Fibroblast of skin of abdomen (primary cell): ENCODE measurements at places on chromosomes 5 and 9.
A peak's percentile ranks its signal among the peaks of the same experiment; 100 is the strongest.

DNA sequence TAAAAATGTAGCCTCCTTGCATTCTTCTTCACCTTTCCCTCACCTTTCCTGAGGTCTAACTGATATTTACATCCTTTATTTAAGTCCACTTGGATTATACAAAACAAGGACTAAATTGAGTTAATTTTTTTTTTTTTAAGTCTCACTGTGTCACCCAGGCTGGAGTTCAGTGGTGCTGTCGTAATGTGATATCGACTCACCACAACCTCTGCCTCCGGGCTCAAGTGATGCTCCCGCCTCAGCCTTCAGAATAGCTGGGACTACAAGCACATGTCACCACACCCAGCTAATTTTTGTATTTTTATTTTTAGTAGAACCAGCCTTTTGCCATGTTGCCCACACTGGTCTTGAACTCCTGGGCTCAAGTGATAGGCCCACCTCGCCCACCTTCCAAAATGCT lies 195.3 kb downstream of the BNC2 start:
- no peak for DNase-seq

GRCh38 chr9:86639899-86640379 lies 285.7 kb upstream of the TUT7 start:
- DNase-seq, result no peak

DNA sequence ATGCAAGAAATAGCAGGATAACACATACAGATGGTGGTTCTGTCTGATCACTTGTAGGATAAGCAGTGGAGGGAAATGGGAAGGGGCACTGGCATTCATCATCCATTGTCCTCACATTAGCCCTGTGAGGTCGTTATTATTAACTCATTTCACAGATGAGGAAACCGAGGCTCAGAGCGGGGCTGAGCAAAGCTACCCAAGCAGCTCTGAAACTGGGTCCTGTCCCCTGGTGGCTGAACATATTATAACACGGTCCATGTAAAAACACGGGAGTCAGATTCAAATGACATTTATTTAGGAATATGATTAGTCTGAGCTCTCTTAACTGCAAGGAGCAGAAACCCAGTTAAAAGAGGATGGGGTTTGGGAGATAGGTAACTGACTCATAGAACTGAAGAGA lies 43.1 kb downstream of the HRH2 start:
- DNase-seq, result no peak

- no peak for DNase-seq
Observed at GRCh38 chr5:93899026-93899600, 157.7 kb upstream of the POU5F2 start.

DNA sequence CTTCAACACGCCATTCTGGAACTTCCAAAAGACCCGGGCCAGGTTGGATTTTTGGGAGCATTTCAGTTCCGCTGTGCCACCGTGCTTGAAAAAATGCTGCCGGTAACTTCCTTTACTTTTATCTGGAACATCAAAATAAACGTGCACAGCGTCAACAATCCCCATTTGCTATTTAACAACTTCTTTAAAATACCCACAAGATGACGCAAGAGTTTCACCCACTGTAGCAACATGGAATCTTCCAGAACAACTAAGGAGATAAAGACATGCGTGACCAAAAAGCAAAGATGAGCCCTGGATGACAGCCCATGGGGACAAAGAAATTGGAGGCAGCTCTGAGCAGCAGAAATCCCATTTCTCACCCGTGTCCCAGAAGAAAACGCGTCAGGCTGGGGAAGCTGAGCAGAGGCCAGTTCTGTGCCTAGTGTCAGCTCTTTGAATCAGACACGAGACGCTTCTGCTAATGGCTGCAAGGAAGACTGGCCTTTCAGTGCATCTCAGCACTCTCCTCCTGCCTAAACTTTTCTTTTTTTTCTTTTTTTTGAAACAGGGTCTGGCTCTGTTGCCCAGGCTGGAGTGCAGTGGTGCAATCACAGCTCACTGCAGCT lies 61.3 kb downstream of the SECISBP2 start:
- no peak for DNase-seq

GRCh38 chr5:137487600-137487999 lies 11.5 kb downstream of the SPOCK1 start:
- peak; percentile 96 for DNase-seq

DNA sequence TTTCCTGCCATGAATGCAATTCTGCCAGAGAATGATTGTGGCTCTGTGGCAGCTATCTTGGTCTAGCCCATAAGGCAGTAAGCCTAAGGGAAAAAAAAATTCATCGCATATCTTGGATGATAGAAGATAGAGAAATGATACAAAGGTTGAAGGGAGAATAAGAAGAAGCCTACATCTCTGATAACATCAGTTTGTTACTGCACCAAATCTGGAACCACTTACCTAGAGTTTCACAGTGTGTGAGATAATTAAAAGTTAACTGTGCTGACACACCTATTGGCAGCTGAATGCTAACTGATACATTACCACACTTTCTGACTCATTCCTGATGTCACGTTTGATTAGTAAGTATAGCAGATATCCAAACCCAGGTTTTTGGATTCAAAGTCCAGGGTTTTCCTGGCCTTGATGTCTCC lies 91.6 kb upstream of the TAF11L2 start:
- DNase-seq, result peak; percentile 59

DNA sequence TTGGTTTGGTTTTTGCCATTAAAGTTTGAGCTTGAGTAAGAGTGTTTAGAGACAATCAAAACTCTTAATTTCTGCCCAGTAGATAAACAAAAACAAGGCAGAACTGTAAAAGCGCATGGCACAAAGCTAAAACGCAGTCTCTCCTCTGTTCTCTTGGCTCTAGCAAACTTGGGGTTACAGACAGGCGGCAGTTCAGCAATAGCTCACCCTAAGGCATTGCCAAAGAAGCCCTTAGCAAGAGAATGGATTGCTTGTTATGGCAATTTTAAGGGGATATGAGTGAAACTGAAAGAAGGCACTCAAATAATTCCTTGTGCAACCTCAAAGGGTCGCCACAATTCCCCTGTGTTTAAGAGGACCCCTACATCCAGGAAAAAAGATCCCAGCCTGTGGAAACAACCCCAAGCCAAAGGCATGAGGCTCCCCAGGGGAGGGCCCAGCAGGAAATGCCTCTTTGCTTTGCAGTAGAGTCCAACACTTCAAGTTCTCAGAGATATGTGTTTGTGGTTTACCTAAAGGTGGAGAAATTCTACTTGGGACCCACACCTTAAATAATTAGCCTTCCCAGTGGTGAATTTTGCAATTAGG lies 317.0 kb upstream of the MPDZ start:
- DNase-seq, result no peak

- no peak for DNase-seq
Observed at GRCh38 chr5:60585618-60586017, 114.3 kb downstream of the DEPDC1B start.

DNA sequence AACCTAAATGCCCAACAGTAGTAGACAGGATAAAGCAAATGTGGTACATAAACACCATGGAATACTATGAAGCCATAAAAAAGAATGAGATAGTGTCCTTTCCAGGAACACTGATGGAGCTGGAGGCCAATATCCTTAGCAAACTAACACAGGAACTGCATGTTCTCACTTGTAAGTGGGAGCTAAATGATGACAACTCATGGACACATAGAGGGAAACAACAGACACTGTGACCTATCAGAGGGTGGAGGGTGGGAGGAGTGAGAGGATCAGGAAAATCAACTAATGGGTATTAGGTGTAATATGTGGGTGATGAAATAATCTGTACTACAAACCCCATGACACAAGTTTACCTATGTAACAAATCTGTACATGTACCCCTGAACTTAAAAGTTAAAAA lies 505.7 kb downstream of the RAB3C start:
- no peak for DNase-seq

DNA sequence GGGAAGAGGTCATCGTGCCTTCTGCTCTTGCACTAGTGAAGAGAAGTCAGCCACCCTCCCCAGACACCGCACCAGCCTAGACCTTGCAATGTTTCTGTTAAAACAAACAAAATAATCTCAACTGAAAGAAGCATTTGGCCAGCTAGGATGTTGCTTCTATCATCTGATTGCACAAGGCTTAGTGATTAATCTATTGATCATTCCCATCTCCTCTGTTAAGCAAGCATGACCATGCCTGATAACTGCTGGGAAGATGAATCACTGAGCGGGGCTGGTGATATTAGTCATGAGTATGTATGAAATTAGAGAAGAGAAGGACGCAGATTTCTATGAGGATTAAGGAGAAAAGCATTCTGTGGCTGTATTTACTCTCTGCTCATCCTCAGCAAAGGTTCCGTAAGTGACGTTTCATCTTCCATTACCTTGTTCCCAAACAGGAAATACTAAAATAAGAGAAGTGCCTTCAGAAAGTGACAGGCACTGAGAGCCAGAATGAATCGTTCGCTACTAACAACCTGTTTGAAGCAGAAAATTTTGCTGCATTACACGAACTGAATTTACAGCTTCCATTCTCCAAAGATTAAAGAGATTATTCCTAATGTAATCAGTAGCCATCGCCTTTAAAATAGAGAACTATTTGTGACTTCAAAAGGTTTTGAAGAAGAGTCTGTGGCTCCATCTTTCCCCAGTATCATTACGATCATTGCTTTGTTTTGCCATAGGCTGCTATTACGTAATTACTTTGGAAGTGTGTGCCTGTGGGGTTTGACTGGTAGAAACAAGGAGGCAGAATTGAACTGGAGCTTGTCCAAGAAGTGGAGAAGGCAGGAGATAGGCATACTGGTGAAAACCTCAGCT lies 219.1 kb downstream of the MED10 start:
- peak; percentile 93 for DNase-seq

- DNase-seq, result peak; percentile 15
Observed at GRCh38 chr5:97778451-97778850, 595.4 kb upstream of the RIOK2 start.

GRCh38 chr5:9544502-9545135 lies 1.3 kb downstream of the SEMA5A start:
- DNase-seq, result peak; percentile 75

- DNase-seq, result no peak
Observed at GRCh38 chr5:179130101-179130681, 70.0 kb downstream of the ZNF354C start.

- DNase-seq, result peak; percentile 50
Observed at GRCh38 chr5:55344392-55344992, 36.7 kb downstream of the MTREX start.

DNA sequence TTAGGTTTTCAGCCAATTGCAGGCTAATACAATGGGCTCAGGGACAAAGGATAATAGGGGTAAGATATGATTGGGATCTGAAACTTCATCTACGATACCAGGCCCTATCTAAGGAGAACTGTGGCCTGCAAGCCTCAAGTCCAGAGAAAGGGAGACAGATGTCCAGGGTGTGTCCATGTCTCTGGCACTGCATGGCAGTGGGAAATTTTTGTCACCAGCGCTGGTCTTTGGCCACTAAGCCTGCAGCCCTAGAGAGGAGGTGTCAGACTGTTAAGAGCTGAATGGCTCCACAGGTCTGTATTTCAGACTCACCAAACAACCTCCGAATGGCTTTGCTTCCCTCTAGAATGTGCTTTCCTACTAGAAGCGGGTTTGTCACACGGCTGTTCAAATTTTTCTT lies 6.6 kb upstream of the CNOT6 start:
- no peak for DNase-seq

- DNase-seq, result no peak
Observed at GRCh38 chr9:111720174-111720573, 58.8 kb downstream of the GNG10 start.

DNA sequence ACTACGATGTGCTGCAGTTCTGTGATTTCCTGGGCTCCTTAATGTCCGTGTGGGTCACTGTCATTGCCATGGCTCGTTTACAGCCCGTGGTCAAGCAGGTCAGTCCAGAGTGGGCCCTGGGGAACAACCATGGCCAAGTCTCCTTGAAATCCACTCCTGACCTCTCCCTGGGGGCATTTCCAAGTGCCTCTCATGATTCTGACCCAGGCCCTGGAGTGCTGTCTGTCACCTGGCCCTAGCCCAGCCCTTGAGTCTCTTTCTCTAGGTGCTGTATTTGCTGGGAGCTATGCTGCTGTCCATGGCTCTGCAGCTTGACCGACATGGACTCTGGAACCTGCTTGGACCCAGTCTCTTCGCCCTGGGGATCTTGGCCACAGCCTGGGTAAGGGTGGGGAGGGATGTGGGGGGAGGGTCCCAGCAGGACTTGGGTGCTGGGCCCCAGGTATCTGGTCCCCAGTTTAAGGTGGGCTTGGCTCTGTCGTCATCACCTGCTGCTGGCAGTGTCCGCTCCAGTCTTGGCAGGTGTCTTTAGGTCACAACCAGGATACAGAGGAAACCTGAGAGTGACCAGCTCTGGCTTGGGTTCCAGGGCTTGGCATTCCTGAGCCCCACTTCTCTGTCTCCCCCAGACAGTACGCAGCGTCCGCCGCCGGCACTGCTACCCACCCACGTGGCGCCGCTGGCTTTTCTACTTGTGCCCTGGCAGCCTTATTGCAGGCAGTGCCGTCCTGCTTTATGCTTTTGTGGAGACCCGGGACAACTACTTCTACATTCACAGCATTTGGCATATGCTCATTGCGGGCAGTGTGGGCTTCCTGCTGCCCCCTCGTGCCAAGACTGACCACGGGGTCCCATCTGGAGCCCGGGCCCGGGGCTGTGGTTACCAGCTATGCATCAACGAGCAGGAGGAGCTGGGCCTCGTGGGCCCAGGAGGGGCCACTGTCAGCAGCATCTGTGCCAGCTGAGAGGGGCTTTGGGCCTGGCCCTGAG lies 17.0 kb downstream of the OR13J1 start:
- DNase-seq, result no peak

- peak; percentile 30 for DNase-seq
Observed at GRCh38 chr5:114319821-114320220, 42.0 kb upstream of the KCNN2 start.

DNA sequence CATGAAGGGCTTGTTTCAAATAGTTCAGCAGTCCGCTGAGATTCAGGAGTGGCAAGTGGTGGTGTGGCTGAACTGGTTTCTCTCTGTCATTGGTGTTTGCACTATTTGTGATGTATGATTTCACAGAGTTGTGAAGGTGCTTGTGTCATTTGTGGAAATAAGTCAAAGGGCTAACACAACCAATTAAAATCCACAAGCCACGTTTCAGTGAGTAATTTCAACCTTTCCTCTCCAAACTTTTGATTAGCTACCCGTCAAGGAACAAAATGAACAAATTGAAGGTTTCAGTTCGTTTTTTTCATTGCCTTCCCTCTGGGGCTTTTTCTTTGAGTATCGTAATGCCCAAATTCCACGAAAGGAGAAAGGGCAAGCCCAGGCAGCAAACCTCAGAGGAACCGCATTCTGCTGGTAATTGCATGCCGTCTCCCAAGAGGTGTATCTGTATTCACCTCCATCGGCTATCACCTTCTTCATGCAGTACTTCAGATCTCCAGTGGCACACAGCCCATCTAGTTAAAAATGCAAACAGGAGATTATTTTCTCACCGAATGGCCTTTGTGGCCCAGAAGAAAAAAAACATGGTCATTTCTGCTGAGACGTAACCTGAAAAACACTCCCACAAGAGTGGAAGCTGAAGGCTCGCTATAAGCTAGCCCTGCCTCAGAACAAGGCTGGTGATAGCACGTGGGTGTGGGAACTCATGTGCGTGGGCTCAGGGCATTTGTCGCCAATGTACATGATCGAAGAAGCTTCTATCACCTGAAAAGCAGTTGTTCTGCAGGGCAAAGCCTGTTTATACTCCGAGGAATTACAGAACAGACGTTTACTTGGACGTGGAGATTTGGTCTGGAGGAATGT lies 197.1 kb downstream of the NR3C1 start:
- no peak for DNase-seq

- no peak for DNase-seq
Observed at GRCh38 chr9:90458485-90458884, 184.1 kb downstream of the DIRAS2 start.
